Gastroesophageal sphincter (tissue), 4 donors: ENCODE measurements at places on chromosomes 11 and 22. TPM values are rescaled to one million over a fixed set of nuclear protein-coding genes. Genes with fewer than 3 reads are reported as not detected.

MRGPRX3 gene
- not detected for total RNA-seq

ADAMTS8 gene
- total RNA-seq = 10.0 TPM

MICAL2 gene
- 239 TPM for total RNA-seq

PAMR1 gene
- 5.6 TPM for total RNA-seq

MMP3 gene
- 2.7 TPM for total RNA-seq

OR8G1 gene
- not detected for total RNA-seq

CLMP gene
- 180 TPM for total RNA-seq

OR10G8 gene
- not detected for total RNA-seq

KIRREL3 gene
- total RNA-seq = 0.54 TPM

ST14 gene
- 1.6 TPM for total RNA-seq

TSSK2 gene
- total RNA-seq = not detected

SAA2 gene
- 36.5 TPM for total RNA-seq

UBQLNL gene
- total RNA-seq = 0.62 TPM

KRTAP5-5 gene
- total RNA-seq = not detected

OR8G5 gene
- not detected for total RNA-seq

NTM gene
- 4.0 TPM for total RNA-seq

VSTM5 gene
- not detected for total RNA-seq

TNNI2 gene
- 1.0 TPM for total RNA-seq

PRRG4 gene
- total RNA-seq = 6.7 TPM

ANO1 gene
- total RNA-seq = 36.4 TPM

CARD16 gene
- total RNA-seq = 3.0 TPM

CEP57 gene
- 30.8 TPM for total RNA-seq

KRTAP5-11 gene
- total RNA-seq = not detected

MMP13 gene
- not detected for total RNA-seq

DCDC1 gene
- 0.35 TPM for total RNA-seq

AIFM3 gene
- total RNA-seq = 2.0 TPM

OR4A16 gene
- not detected for total RNA-seq

FGF3 gene
- not detected for total RNA-seq

NOX4 gene
- 5.8 TPM for total RNA-seq

FGF4 gene
- not detected for total RNA-seq

MEI1 gene
- total RNA-seq = 0.50 TPM

DRD2 gene
- total RNA-seq = not detected

KRTAP5-8 gene
- total RNA-seq = 0.27 TPM

NLRP10 gene
- total RNA-seq = not detected

SHANK2 gene
- 14.5 TPM for total RNA-seq

RFPL3 gene
- total RNA-seq = not detected

LAYN gene
- total RNA-seq = 44.6 TPM

PRR5L gene
- total RNA-seq = 9.7 TPM

KCNK7 gene
- total RNA-seq = 0.93 TPM

CRYBB2 gene
- not detected for total RNA-seq

OR51I1 gene
- total RNA-seq = not detected

TPBGL gene
- not detected for total RNA-seq

OR4B1 gene
- total RNA-seq = not detected

BIRC3 gene
- total RNA-seq = 12.1 TPM

PAX6 gene
- 0.08 TPM for total RNA-seq

OTOG gene
- total RNA-seq = not detected

NUDT22 gene
- 36.8 TPM for total RNA-seq

PDE3B gene
- 21.8 TPM for total RNA-seq
